ENCODE measurements at places on chromosomes 16 and 17.

DNA sequence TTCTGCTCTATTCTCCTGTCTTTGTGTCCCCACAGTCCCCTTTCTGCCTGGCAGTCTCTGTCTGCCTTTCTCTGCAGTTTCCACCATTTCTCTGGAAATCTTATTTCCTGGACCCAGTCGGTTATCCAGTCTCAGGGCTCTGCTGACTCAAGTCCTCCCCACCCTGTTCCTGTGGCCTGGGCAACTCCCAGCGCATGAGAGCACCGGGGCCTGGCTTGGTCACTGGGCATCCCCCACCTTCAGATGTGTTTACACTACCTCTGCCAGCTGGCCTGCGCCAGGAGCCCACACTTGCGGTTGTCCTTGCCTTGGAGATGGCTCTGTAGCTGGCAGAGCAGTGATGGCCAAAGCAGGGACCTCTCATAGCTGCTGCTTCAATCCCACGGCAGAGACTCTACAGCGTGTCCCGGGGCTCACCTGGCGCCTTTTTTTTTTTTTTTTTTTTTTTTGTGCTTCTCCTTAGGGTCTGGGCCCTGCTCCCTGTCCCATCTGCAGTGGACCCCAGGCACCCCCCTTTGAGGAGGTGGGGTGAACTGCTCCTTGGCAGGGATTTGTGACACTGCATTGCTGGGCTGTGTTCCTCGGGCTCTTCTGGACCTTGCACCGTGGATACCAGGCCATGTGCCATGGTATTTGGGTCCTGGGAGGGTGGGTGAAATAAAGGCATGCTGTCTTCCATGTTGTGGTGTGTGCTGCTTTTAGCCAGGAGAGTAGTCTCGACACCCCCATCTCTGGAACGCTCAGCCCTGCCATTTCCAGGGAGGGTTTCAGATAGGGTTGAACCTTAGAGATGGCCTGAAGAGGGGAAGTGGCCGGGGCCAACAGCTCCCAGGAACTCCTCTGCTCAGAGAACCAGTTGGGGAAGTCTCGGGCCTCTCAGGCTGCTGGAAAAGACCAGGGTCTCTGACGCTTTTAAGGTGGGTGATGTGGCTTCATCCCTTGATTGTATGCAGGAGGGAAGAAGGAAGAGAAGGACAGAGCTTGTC, 17.5 kb downstream of the GUCY2D start:
- DNase-seq: no peak

GRCh38 chr17:17970699-17971430, 1.3 kb downstream of the TOM1L2 start:
- no peak for DNase-seq

DNA sequence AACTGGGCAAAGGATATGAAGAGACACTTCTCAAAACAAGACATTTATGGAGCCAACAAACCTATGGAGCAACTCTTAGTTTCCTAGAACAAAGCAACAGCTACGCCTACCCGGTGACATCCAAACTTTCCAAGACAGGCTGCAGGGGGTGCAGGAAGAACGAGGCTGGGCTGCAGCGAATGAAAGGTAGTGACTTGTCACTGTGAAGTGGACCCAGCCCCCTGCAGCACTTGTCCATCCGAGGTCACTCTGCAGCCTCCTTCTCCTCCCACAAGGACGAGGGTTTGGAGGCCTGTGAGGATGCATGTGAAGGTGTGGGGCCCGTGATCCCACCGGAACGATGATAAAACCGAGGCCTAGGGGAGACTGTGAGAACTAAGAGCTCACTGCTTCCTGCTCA, 192.6 kb upstream of the RPL38 start:
- DNase-seq: no peak

DNA sequence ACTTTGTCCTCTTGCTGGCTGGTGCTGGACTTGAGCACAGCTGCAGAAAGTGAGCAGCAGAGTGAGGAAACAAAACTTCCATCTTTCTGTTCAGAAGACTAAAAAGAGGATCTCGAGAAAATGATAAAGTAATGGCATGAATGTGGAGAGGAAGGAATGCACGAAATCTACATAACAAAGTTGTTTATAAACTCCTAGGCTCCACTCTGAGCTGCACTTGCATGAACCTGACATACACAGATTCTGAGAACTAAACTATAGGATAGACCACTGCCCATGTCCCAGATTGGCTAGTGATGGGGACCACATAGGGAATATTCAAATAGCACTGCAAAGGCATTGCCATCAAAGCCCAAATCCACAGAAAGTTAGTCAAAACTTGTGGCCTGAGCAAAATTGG, 121.1 kb upstream of the MON1B start:
- no peak for DNase-seq

DNA sequence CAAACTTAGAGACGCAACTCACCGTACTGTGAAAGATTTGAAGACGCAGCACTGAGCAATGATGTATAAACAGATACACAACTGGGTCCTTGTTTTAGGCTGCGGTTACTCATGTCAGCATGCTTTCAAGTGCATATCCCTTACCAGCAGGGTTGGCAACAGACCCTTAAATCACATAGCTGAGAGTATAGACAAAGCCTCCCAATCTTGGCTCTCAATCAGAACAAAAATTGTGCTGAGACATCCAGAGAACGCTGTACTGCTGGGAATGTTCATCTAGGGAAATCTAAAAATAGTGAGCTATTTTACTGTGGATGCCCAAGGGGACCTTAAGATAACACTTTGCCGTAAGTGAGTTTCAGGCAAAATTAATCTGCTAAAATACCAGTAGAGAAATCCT, 84.4 kb upstream of the NUDT7 start:
- no peak for DNase-seq

DNA sequence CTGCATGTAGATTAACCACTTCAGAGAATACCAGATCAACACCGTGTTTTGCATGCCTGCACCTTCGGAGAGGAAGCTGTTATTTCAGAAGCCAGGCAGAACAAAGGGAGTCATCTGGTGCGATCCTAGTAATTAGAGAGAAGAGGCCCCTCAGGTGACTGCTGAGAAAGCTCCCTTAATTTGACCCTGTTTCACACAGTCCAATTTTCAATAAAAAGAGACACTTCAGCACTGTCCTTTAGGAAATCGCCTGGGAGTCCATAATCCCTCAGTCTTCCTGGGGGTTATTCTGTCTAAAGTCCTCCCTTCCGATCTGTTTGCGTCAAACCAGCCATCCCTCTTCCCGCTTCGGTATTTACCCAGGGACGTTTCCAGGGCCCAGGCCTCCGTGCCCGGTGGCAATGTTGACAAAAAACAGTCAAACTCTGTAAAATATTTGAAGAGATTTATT, 23.4 kb upstream of the TNRC6C start:
- no peak for DNase-seq
